ENCODE measurements at places on chromosomes 2 and 18.

DNA sequence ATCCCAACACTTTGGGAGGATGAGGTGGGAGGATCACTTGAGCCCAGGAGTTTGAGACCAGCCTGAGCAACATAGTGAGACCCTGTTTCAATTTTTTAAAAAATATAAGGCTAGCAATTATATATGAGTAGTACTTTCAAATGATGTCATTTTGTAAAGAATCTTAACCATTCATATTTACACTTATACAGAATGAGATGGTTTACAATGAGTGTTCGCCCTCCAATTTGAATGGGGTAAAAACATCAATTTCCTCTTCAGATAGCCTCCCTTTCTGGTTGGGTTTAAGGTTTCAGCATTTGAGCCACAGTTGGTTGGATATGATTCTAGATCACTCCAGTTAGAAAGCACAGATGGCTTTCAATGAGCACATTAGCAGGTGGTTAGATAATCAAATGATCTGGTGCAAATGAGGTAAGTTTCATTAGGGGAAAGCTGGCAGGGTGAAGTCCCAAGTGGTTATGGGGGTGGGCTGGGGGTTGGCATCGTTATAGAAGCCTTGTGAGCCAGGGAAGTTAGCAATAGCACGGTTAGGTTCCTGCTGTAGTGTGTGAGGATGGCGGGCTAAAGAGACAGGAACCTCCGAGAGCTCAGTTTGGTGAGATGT, 63.9 kb downstream of the TRPM8 start:
- DNase-seq, result no peak

- peak; percentile 26 for DNase-seq
Observed at GRCh38 chr2:45973426-45973825, 322.0 kb downstream of the PRKCE start.

GRCh38 chr2:10877651-10878111, 34.1 kb upstream of the KCNF1 start:
- no peak for DNase-seq

DNA sequence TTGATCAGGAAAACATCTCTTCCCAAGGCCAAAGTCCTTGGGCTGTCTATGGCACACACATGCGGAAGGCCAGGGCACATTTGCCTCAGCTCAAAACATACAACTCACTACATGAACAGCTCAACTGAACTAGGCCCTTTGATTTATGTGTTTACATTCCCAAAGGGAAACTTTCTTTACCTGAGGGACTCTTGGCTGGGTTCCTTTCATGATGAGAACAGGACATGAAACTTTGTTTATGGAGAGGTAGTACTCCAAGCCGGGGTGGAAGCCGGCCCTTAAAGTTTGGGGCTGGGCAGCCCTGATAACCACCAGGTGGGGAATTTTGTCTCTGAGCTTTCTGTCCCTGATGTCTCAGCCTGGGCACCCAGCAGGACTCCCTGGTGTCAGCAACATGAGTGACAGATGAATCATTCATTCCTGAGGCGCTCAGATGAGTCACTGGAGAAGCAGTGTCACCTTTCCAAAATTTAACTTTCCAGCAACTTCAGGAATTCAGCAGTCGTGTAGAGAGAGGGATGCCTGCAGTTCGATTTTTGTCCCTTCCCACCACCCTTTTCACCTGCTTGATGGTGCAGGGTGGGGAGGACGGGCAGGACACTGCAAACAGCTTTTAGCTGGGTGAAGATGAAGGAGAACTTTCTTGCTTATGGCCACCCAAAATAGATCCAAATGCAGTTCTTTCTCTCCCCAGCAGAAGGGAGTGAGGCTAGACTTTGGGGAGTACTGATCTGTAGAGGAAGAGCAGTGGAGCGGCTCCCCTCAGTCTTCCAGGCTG, 331.6 kb downstream of the DYSF start:
- no peak for DNase-seq

- no peak for DNase-seq
Observed at GRCh38 chr2:9644603-9645002, 13.8 kb upstream of the YWHAQ start.

GRCh38 chr18:48313792-48314191, 95.4 kb downstream of the ZBTB7C start:
- no peak for DNase-seq

DNA sequence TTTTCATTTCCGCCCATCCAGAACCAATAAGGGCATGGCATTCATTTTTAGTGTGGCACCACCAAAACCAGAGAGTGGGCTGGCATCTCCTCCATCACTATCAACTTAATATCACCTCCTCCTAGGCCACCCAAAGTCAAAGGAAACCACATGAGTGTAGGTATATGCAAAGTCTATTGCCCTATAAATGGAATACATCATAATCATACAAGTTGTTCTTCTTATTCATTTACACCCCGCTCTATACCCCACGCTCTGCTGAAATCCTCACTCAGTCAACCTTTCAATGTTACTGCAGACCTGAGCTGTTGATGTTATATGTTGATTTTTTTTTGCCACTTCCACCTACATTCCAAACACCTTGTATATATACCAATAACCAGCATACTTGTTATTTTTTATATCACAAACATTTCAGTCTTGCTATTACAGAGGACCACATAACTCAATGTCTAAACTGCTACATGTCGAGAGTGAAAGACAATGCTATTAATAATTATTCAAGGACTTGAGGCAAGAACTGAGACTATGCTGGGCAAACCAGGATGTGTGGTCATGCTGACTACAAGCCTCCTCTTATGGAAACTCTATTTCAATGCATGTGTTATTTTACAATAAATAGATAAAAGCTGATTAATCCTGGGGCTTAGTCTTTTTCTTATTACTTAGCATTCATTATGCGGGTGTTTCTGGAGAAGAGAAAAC, 466.5 kb upstream of the ID2 start:
- DNase-seq, result no peak

DNA sequence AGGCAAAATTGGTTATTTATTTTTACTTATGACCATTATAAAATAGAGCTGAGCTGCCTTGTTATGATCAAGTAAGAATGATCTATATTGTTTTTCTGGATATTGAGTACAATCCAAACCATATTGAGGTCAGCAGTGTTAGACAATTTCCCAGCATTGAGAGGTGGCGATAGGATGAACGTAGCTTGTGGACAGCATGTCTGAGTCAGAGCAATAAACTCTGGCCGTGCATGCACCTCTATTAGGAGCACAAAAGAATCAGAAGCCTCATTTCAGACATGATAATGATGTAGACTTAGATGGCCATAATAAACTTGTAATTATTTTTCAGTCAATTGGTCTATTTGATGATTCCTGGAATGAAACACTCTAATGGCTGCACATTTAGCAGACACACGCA, 491.6 kb downstream of the RIT2 start:
- no peak for DNase-seq

DNA sequence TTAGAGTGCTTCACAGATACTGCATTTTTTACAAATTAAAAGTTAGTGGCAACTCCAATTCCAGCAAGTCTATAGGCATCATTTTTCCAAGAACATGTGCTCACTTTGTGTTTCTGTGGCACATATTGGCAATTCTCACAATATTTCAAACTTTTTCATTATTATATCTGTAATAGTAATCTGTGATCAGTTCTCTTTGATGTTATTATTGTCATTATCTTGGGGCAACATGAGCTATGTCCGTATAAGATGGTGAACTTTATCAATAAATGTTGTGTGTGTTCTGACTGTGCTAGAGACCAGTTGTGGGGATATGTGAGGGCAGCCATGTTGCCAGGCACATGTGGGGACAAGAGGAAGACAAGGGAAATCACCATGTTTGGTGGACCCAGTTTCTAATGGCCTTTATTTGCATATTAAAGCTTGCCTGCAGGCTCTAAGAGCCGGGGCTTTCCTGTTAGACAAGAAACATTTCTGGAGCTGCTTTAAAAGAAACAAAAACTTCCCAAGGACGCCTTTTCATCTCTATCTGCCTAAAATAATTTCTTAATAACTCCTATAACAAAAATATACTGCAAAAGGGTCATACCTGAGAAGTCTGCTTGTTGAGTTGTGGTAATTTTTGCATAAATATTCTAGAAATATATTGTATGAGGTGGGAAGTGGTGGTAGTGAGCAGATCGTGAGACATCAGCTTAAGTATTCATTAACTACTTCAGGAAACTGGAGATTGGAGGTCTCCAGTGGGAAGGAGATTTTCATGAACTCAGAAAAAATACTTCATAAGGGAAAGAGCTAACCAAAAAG, 37.2 kb downstream of the KYNU start:
- no peak for DNase-seq

- no peak for DNase-seq
Observed at GRCh38 chr2:64608867-64609226, 44.9 kb downstream of the SERTAD2 start.

GRCh38 chr2:37689751-37690150, 18.3 kb upstream of the CDC42EP3 start:
- no peak for DNase-seq

GRCh38 chr2:121095257-121096080, 189.5 kb downstream of the TFCP2L1 start:
- no peak for DNase-seq

DNA sequence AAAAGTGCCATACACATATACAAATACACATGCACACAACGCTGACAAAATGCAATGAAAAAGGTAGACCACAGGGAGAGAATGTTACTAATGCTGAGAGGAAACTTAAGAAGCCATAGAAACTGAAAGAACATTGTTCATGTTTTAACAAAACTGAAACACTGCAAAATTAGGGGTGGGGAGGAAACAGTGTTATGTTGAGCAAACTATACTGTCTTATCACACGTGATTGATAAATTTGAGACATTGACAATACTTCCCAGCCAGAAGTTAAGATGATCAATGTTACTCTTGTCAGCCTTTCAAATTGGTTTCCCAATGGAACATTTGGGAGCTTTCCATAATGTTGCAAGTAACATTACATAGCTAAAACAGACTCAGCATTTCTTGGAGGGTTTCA, 165.5 kb downstream of the L3MBTL4 start:
- no peak for DNase-seq

- DNase-seq, result no peak
Observed at GRCh38 chr2:23601301-23601965, 216.5 kb downstream of the KLHL29 start.

DNA sequence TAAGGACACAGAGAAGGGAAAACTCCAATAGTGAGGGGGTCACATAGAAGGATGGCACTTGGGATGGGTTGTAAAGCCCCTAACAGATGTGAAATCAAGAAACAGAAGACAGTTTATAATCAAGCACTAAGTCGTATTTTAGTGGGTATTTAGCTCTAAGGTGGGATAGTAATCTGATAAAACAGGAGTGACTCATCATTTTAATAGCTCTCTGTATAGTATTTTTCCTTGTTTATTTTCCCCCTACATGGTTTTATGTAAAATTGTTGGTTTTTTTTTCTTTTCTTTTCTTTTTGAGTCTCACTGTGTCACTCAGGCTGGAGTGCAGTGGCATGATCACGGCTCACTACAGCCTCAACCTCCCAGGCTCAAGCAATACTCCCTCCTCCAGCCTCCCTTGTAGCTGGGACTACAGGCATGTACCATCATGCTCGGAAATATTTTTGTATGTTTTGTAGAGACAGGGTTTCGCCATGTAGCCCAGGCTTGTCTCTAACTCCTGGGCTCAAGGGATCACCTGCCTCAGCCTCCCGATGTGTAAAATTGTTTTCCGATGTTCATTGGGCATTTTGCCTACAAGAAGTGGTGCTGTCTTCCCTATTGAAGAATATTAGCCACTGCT, 142.6 kb upstream of the SERPINE2 start:
- DNase-seq, result no peak

- DNase-seq, result no peak
Observed at GRCh38 chr18:79983793-79984192, 4.6 kb downstream of the TXNL4A start.

DNA sequence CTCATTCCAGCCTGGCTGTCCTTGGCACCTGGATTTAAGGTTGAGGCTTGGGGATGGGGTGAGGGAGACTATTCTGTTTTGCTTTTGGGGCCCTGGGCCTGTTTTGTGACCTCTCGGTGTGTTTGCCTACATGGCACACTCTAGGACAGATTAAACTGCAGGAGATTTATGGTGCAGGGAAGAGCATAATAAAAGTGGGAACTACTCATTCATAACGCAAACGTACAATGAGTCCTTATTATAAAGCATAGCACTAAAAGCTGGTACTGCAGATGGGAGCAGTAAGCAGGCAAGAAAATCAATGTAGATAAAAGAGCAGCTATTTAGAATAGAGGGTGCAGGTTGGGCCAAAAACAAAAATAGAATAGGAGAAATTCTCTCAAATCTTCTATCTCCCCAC, 238.4 kb downstream of the ACTR3 start:
- DNase-seq, result no peak

GRCh38 chr18:45678441-45678840, 45.5 kb upstream of the SLC14A1 start:
- DNase-seq, result no peak

- no peak for DNase-seq
Observed at GRCh38 chr2:61537277-61537949, 743 bp downstream of the XPO1 start.

- DNase-seq, result no peak
Observed at GRCh38 chr2:235526166-235526565, 32.3 kb downstream of the AGAP1 start.

GRCh38 chr2:11028407-11028916, 116.7 kb downstream of the KCNF1 start:
- no peak for DNase-seq

- DNase-seq, result no peak
Observed at GRCh38 chr18:4198956-4199355, 256.2 kb downstream of the DLGAP1 start.

- DNase-seq, result no peak
Observed at GRCh38 chr2:196177124-196177523, 5.7 kb upstream of the STK17B start.

DNA sequence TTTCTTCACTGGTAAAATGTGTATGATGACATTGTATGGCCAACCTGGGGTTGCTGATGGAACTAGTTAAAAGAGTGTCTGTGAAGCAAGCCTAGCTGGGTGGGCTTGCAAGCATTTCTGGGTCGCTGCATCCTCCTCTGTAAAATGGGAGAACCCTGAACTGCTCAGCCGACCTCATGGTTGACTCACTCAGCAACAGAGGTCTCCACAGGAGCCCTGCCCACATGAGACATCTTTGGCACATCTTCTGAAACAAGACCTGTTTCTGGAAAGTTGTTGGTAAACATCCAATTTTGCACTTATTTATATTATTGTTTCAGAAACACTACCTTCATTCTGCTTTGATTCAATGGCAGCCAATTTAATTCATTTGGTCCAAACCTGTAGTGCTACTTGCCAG, 52.6 kb downstream of the BCL11A start:
- no peak for DNase-seq

DNA sequence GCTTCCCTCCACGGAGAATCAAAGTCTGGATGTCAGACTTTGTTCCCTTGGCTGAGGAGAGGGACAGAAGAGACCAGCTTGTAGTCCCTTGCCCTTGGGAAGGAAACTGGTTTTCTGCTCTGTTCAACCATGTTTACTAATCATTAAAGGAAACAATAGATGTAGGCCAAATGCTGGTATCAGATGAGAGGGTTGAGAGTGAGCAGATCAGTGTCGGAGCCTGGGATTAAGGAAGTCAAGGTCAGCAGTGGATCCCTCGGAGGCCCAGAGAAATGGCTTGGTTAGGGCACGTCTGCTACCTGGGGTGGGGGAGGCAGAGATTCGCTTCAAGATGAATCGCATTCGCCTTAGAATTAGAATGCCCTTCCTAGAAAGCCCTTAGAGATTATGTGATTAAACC, 109.1 kb downstream of the MYCN start:
- no peak for DNase-seq

Measured in smooth muscle cell of the brain vasculature (primary cell).